Hepatocyte (in vitro differentiated cells): ENCODE measurements at places on chromosomes 11 and 22.
A peak's percentile ranks its signal among the peaks of the same experiment; 100 is the strongest.

- DNase-seq = no peak
Measured at GRCh38 chr22:48888466-48889208, 939.0 kb downstream of the BRD1 start.

DNA sequence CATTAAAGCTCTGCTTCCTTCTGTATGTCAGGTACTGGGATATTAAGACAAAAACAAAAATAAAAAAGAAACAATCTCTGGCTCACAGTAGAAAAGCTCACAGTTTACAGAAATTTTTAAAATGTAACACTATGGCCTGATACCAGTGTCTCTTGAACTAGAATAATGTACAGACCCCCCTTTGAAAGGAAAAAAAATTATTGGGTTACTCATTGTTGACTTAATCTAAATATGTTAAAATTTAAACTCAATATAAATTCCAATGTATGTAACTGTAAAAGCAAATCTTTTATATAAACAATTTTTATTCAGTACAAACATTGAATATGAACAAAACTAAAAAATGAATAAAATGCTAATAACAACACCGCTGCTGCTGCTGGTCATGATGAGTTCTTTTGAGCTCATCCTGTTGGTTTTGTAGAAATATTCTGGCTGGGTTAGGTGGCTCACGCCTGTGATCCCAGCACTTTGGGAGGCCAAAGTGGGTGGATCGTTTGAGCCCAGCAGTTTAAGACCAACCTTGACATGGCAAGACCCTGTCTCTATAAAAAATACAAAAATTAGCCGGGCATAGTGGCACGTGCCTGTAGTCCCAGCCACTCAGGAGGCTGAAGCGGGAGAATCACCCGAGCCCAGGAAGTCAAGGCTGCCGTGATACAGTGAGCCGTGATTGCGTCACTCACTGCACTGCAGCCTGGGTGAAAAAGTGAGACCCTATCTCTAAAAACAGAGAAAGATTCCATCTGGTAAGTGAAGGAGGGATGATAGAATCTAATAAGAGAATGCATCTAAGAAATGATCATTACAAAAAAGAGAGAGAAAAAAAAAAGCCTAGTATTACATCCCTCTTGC is 11.8 kb upstream of the KCNE3 start:
- no peak for DNase-seq

DNA sequence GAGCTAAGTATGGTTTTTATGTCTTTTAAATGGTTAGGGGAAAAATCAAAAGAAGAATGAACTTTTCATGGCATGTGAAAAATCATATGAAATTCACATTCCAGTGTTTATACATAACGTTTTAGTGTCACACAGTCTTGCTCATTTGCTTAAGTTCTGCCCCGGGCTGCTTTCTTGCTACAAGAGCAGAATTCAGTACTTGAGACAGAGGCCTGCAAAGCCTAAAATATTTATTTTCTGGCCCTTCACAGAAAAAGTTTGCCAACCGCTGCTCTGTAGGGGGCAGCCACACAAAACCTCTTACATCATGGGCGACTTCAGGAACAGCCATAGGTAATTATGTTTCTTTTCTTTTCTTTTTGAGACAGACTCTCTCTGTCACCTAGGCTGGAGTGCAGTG is 1.0 kb upstream of the ATG2A start:
- DNase-seq = peak; percentile 67

DNA sequence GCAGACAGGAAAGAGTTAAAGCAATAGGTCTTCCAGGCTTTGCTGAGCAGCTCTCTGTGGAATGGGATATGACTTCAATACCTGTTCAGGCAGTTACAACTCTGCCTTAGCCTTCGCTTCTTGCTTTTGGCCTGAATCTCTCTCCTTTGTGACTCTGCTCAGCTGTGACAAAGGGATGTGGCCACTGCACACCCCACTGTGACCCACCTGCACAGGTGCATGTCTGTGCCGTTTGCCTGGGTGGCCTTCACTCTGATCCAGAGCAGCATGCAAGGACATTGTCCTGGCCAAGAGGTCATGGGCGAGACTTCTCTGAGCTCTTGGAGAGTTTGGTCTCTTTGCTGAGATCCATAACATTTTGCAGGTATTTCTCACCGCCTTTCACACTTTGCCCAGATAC is 891.3 kb downstream of the BRD1 start:
- DNase-seq = no peak

- no peak for DNase-seq
Measured at GRCh38 chr11:102391549-102392237, 44.7 kb downstream of the BIRC2 start.

DNA sequence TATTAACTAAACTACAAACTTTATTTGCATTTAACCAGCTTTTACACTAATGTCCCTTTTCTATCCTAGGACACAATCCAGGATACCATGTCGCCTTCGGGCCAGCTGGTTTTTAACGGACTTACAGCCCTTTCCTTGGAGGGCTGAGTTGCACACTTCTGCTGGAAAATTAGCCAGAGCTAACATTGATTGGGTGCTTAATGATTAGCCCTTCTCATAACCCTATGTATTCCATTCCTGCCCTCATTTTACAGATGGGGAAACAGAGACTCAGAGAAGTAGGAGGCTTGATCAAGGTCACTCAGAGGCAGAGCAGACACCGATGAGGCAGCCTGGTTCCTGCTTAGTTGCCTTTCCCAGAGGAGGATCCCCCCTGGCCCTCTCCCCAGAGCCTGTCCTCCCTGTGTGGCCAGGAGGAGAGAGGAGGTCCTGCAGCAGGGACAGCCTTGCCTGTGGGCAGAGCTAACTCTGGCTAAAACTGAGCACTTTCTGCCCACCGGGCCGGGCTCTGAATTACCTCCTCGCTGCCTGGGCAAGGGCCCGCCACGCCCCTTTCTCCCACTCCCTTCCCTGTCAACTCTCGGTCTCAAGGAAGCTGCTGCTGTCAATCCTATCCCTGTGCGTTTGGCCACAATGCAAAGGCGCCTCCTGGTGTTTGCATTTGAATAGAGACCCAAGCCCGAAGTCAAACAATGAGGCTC is 59.6 kb upstream of the PAX6 start:
- peak; percentile 73 for DNase-seq

DNA sequence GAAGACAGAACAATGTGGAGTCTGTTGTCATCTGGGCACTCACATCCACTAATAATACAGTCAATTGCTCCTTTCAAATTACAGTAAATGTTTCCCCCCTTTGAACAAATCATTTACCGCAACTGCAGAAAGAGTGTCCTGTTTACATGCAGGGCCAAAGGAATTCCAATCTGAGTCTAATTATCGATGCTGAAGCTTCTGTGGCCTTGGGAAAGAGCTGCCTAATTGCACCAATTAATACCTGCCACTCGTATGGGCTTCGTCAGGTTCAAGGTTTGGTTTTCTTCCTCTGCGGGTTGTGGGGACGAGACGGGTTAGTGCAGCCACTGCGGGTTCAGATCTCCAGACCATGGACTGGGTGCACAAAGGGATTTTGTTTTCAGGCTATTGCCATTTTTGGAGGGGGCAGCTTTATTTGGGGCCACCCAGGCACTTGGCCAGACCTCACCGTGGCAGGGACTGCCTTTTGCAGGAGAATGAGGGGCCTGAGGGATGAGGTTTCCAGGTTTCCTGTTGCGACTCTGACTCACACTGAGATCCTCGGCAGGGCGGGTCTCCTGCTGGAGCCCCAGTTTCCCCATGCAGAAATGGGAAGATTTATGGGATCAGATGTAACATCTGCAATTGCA is 147.6 kb downstream of the MIAT start:
- DNase-seq = no peak

DNA sequence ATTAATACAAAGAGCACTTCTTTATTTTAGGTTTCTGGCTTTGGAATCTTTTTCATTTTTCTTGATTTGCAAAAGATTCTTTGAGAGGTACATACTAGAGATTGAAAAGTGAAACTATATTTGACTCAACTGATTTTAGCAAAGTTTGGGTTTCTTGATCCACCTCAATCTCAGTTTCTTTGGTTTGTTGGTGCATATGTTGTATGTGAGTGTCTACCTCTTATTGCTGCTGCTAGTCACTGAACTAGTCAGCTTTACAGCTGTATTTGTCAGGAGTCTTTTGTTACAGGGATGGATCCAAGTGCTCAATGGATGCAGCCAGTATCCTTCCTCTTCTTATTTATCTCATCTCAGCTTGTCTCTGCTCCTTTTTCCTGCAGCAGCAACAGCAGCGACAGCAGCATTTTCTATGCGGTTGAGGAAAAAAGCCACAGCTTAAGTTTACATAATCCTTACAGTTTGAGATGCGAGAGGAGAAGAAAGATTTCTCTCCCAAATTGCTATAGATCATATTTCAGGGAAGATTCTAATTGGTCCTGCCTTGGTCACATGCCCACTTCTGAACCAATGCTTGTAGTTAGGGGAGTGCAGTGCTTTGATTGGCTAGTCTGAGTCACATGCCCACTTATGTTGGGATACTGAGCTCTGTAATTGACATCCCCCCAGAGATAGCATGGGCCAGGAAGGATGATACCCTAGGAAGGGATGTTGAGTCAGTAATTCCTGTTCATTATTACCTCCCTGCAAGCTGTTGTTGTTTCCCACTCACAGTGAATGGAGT is 10.0 kb upstream of the ZNRF3 start:
- DNase-seq = no peak

GRCh38 chr11:95074792-95075563 is 8.3 kb downstream of the SRSF8 start:
- no peak for DNase-seq

- no peak for DNase-seq
Measured at GRCh38 chr11:69721745-69722144, 17.9 kb upstream of the FGF19 start.

- DNase-seq = no peak
Measured at GRCh38 chr11:16468735-16469453, 112.5 kb upstream of the SOX6 start.

- DNase-seq = no peak
Measured at GRCh38 chr22:24536089-24536488, 18.8 kb downstream of the GUCD1 start.

DNA sequence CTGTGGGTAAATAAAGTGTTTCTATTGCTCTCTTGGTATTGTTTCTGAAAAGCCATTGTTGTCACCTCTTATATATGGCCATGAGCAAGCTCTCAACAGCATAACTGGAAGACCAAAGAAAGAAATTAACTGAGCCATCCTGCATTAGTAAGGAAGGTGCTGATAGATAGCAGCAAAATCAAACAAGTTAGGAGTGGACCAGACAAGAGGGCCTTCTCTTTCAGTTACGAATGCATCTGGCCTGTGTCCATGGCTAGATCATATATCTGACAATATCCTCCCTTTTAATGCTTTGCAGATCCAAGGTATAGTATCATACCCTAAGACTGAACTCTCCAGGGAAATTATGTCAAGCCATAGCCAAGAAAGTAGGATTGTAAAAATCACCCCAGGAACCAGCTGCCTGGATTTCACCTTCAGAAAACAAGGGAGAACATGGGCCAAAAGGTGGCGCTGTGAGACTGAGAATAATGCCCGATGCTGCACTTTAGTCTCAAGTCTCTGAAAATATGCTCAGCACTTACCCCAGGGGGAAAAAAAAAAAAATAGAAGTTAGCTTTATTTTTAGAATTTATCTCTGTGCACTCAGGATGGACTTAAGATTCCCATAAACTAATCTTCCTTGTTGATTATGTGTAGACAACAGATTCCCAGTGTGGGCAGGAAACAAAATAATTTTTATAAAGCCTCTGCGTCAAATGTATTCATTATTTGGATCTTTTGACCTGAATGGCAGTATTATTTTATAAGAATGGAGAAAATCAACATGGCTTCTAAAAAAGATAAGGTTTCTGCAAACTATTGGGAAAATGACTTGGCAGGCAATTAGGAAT is 415.1 kb downstream of the ETS1 start:
- peak; percentile 89 for DNase-seq

- DNase-seq = no peak
Measured at GRCh38 chr11:128914216-128915148, 23.3 kb downstream of the KCNJ5 start.

DNA sequence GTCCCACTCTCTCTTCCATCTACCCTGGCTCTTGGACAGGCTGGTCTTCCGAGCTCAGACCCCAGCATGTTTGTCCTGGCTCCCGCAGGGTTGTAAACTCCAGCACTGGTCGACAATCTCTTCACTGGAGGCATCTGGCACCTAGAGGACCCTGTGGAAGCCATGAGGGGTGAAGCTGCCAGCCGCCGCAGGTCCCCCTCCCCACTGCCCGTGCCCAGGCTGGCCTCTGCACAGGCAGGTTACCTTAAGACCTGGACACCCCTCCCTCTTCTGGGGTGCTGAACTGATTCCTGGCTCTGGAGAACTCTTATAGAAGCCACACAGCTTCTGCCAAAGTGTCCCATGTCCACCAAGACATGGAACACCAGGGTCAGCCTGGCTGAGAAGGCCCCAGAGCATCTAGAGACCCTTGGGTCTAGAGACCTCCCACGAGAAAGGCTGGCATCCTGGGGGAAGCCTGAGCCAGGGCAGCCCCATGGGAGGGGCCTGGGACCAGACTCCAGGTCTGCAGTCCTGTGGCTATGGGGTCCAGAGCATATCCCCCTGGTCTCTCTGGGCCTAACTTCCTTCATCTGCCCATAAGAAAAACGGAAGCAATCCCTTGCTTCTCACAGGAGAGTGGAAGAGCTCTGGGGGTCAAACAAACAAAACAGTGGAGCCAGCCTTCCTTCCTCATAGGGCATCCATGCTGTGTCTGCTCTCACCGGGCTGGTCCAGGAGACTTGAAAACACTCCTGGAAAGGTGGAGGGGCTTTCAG is 30.6 kb downstream of the LMO1 start:
- no peak for DNase-seq

GRCh38 chr11:1502954-1503707 is 16.6 kb upstream of the MOB2 start:
- peak; percentile 56 for DNase-seq

GRCh38 chr11:71185411-71185810 is 67.0 kb downstream of the SHANK2 start:
- DNase-seq = no peak

GRCh38 chr22:31128156-31128555 is 5.4 kb downstream of the INPP5J start:
- no peak for DNase-seq

DNA sequence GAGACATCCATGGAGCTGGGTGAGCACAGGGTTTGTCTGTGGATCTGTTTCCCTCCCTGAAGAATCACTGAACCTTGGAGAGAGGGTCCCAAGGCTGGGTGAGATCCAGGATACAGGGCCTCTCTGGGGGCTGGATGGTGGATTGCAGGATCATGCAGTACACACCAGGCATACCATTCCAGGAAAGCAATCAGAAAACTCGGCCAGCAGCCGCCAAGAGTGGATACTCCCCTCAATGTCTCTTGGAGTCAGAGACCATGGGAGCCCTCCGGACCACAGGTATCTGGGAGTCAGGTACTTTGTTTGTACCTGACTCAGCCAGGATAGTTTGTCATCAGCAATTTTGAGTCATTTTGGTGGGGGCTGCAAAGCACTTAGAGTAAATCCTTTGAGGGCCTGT is 14.6 kb upstream of the SYT13 start:
- DNase-seq = no peak

GRCh38 chr22:41762980-41763779 is 37.3 kb upstream of the CCDC134 start:
- peak; percentile 43 for DNase-seq
